ENCODE measurements at places on chromosomes 7 and 10.

DNA sequence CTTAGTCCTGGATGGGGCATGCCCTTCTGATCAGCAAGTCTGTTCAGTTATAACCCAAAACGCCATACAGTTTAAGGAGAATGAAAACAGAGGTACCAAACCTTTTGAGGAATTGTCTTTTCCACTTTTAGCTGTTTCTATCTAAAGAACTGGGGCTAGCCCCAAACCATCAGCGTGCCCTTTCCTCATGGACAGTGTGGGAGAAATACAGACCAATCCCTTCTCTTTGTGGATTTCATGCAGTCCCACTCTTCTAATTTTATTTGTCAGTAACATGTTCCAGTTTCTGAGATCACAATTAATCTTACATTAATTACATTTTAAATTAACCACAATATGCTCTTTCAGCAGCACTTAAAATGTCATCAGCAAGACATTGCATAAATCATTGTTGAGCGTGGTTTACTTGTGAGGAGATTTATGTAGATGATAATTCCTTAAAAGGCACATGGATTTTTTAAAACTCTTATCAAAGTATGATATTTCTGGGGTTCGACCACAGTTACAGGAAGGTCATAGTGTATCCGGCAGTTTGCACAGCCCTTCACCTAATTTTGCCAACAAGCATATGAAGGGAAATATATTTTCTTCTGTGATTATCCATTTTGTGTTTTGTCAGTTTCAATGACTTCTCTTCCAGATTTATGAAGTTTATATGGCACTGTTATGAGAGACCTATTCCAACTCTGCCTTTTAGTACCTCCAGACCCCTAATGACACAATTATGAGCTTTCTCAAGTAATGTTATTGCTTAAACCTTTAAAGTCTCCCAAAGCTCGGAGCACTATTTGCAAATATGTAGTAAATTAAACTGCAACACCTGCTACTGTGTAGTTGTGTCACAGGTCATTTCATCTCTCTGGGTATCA is 868.4 kb upstream of the C7orf33 start:
- DNase-seq = no peak

GRCh38 chr7:155568842-155569494 is 22.6 kb upstream of the CNPY1 start:
- DNase-seq = no peak

DNA sequence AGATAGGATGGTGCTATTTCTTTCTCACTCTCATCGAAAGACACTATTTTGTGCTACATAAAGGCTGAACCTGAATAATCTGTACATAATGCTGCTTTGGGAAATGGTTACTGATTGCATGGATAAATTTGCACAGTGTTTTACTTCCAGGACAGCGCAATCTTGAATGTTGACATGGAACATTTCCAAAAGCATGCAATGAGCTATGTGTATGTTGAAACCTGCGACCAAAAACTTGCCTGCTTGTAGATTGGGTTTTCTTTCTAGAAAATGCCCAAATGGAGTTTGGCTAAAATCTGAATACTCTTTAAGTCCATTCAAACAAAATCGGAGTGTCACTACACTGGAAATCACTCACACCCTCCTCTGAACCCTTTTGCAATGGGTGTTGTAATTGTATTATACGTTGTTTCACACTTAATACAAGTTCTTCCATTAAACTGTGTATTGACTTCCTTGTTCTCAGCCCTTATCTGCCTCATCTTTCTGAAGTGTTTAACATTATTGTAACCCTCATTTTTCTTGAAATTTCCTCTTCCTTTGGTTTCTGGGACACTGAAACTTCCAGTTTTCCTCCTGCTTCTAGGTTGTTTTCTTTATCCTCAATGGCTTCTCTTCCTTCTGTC is 73.7 kb upstream of the CAPZA2 start:
- DNase-seq = no peak

GRCh38 chr10:86599729-86600128 is 54.6 kb upstream of the OPN4 start:
- DNase-seq = no peak

DNA sequence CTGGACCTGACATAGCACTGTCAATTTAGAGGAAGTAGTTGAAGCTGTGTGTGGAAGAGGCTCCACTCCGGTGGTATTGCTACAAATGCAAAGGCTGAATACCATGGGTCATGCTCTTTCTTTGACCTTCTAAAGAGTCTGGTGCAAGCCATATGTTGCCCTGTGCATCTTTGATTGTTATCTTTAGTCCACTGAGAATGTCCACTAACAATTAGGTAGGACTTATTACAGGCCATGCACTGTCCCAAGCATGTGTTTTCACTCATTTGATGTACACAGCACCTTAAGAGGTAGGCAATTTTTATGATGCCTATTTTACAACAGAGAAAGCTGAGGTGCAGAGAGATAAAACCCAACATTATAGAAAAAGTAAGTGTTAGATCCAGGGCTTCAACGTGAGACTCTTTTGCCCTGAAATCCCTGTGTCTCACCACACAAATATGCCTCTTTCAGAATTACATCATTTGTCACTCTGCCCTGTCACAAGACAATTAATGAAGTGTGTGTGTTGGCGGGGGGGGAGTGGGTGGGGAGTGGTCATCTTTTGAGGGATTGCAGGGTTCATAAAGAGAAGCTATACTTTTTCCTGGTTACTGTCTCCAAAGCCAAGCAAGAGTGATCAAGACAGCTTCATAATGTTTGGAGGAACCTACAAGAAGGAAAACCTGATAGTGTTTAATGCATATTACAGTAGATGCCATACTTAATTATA is 637.6 kb upstream of the IGFBP3 start:
- DNase-seq = no peak

GRCh38 chr10:63977329-63977923 is 456.2 kb downstream of the REEP3 start:
- peak; percentile 30 for DNase-seq

- DNase-seq = no peak
These were observed 39.5 kb downstream of the CRHR2 start for GRCh38 chr7:30642789-30643188.

- DNase-seq = no peak
These were observed 268.3 kb downstream of the TNS3 start for GRCh38 chr7:47313564-47313963.

GRCh38 chr10:78215645-78216044 is 182.0 kb downstream of the RPS24 start:
- DNase-seq = no peak

DNA sequence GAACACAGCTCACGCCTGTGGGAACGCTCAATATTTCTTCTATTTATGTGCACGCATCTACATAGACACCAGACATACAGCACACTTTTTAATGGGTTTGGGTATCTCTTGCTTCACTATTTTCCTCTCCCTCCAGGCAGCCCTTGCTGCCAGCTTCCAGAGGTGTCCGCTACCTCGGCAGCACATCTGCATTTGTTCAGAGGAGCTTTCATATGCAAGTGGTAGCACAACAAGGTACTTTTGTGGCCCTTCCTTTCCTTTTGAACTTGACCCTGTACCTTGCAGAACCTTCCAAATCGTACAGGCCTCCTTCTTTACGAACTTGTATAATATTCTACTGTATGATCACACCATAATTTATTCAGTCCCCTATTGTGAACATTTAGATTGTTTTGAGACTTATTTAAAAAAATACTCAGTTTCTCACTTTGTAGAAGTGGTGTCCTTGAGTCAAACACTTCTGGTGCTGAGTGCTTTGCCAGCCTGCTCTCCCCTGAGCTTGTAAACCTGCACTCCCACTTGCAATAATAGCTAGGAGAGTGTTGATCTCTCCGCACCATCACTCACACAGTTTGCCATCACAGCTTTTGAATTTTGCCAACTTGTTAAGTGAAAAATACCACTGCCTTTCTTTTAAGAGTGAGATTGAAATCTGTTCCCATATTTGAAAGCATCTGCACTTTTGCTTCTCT is 106.0 kb upstream of the ZNF32 start:
- no peak for DNase-seq

GRCh38 chr10:130807721-130808120 is 503.8 kb downstream of the TCERG1L start:
- no peak for DNase-seq

GRCh38 chr10:86285136-86285790 is 81.3 kb downstream of the GRID1 start:
- no peak for DNase-seq

DNA sequence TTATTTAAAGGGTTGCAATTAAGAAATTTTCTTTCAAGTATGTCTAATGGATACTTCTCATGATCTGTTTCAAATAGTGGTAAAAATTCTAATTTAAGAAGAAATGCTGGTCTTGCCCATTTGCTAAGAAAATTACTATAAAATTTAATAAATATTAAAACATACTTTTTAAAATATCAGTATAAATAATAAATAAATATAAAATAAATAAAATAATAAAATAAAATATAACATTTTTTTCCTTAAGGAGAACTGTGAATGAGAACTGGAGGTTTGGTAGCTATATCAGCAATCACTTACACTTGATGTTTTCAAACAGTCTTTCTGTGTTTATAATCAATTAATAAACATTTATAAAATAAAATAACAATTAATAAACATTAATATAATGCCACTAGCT is 266.1 kb downstream of the HGF start:
- DNase-seq = no peak

DNA sequence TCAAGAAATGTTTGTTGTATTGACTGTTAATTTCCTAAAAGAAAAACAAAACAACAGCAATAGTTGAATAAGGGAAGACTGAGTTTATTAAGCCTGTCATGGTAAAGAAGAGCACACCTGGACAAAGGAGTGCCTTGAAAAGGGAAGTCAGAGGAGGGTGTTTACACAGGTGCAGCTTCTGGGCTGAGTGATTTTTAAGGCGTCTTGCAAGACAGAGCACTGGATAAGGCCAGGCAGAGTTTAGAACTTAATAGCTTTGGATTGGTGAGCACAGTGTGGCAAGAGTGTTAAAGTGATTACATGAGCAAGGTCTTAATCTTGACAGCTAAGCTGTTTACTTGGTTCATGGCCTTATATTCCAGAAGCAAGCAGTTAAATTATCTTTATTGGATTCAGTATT is 423.2 kb downstream of the CNTNAP2 start:
- no peak for DNase-seq

- DNase-seq = no peak
These were observed 35.4 kb upstream of the TAX1BP1 start for GRCh38 chr7:27704422-27705199.

GRCh38 chr7:158111049-158111751 is 476.4 kb downstream of the PTPRN2 start:
- no peak for DNase-seq

DNA sequence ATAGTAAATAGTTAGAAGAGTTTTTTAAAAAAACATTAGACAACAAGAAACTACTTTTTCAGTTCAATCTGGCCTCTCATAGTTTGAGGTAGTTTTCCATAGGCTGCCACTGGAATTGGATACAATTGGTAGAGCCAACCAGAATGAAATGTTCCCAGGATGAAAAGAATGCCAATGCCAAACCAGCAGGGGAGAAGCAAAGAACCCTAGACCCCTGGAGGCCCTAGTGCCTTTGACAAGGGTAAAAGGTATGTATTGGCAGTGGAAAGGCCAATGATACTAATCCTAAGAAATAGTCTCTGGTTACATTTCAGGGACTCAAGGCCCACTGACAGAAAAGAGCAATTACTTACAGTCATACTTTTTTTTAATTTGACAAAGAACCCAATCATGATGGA is 77.4 kb upstream of the SEM1 start:
- DNase-seq = no peak

DNA sequence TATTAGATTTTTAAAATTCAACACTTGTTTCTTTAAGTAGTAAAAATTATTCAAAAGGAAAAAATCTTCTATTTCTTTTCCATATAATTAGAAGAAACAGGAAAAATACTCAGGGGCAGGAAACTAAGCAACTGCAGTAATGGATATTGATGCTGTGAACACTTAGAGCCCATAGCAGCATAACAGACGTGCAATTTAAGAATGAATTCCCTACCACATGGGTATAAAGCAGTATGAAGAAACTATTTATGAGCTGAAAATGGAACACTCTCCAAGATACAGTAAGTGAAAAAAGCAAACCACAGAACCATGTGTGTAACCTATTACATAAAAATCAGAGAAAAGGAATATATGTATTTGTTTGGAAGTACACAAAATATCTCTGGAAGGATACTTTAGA is 30.8 kb downstream of the ARHGAP19 start:
- no peak for DNase-seq

DNA sequence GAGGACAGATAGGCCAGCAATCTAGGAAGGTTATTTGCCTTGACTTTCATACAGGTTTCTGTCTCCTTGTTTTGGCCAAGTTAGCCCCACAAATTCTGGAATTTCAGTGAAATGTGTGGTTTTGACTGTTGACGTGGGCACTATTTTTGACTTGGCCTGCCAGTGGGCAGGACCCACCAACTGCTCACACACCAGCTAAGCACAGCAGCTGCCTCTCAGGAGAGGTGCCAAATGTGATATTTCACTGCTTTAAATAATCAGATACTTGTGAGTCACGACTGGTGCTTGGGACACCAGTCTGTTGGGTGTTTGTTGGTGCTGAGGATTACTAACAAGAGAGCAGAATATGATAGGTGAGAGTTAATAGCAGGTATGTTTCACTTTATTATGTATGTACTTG is 409.7 kb upstream of the MTPN start:
- DNase-seq = no peak

DNA sequence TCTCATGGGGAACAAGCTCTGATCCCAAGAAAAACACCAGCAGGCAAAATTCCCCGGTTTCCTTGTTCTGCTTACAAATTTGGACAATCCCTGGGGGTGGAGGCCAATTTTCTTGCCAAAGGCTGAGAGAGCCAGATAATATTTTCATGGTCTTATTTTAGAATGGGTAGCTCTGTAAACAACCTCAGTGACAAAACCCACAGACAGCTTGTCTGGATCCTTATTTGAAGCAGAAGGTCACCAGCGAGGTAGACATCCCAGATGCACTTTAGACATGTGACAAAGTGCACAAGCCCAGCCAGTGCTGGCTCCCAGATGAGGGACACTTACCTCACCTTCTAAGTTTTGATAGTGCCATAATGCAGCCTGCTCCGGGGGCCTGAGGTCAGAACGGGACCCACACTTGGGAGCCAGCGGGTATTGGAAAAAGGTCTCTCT is 102.6 kb upstream of the DDC start:
- DNase-seq = no peak
